ENCODE measurements at places on chromosomes 3 and 15.

- no peak for DNase-seq
These were observed 64.5 kb downstream of the FEM1B start for GRCh38 chr15:68341760-68342725.

DNA sequence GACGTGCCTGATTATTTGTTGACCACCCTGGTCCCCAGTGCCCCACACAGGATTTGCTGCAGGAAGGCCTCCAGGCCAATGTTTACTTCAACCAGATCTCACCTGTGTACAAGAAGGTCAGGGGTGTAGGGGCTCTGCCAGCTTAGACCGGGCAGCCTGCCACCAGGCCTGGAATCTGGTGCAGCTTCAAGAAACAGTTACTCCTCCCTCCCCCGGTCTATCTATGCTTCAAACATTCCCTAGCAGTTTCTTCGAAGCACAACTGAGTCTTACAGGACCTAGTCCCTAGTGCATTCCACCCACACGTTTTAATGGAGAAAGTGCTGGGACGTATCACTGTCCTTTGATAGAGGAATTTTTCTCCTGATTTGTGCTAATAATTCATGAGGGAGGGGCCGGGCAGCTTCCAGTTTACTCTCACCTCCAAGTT, 8.0 kb downstream of the SH3BP5 start:
- no peak for DNase-seq

DNA sequence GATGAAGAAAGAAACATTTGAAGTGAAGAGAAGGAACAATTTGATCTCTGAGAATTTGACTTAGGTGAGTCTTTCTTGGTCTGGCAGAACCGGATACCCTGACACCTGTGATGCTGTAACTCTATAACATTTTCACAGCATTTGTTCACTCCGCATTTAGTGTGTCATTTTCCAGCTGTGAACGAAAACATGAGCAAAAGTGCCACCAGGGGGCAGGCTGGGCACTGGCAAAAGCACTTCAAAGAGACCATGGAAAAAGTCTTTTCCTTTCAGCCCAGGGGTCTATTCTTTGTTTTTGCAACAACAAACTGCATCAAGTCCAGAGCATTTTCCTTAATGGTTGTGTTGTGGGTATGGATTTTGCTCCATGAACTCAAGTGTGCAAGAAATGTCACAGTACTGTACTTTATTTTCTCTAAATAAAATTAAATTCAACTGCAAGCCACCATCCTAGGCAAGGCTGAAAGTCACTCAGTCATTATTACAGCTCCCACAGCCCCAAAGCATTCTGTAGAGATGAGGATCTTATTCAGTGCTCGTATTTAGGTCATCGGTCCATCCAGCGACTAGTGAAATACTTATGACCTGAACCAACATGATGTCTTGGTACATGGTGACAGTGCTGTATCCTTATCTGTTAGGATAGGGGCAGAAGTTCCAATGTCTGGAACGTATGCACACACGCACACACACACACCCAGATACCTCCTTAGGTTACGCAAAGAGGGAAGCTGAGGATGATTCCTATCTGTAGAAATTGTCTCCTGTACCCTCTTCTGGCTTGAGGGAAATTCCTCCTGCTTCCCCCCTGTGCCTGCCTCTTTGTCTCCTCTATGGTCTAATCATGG, 125.5 kb downstream of the GADL1 start:
- peak; percentile 25 for DNase-seq

- DNase-seq, result no peak
These were observed 59.7 kb upstream of the MINAR1 start for GRCh38 chr15:79372428-79372827.

GRCh38 chr3:133896002-133896761, 500 bp upstream of the RAB6B start:
- DNase-seq, result no peak

DNA sequence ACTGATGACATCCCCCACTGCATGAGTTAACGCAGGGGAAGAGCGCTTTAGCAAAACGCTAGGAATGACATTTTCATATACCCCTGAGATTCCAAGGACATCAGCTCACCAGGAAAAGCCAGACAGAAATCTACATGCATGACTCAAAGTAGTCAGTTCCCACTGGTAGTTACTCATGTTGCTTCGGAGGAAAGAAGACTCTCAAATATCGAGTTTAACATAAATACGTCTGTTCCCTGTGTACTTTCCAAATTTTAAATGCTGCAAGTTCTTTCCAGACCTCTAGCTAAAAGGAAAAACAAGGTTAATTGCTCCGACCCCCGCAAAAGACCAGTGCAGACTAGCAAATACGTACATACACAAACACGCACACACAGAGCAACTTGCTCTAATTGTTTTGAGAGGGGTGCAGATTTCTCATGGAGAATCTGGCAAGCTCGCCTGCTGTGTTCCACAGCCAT, 115.4 kb upstream of the PRICKLE2 start:
- DNase-seq, result no peak

- no peak for DNase-seq
These were observed 69.9 kb downstream of the COL8A1 start for GRCh38 chr3:99708207-99708745.

- no peak for DNase-seq
These were observed 31.1 kb downstream of the TMEM212 start for GRCh38 chr3:171874251-171874681.

DNA sequence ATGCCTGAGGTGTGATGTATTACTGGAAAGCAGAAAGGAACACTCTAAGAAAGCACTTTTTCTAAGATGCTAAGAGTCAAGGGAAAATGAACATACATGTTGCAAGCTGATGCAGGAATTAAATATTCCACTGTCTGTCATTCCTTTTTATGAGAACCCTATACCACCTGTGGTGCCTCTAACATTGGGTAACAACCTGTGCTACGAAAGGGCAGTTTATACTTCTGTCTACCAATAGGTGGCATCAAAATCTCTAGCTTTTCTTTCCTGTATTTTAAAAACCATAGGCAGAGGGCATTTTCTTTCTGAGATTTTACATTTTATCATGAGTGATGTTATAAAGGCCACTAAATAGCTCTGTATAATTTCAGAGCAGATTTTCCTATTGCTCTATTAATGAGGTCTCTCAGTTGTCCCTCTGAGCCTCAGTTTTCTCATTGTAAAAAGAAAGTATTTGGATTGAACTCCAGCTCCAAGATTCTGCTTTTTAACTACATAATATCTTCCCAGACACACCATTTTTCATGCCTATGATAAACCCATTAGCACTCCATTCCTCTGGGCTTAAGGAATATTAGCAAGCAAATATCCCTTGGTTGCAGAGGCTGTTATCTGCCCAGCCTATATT, 3.5 kb upstream of the CPNE4 start:
- DNase-seq, result no peak

DNA sequence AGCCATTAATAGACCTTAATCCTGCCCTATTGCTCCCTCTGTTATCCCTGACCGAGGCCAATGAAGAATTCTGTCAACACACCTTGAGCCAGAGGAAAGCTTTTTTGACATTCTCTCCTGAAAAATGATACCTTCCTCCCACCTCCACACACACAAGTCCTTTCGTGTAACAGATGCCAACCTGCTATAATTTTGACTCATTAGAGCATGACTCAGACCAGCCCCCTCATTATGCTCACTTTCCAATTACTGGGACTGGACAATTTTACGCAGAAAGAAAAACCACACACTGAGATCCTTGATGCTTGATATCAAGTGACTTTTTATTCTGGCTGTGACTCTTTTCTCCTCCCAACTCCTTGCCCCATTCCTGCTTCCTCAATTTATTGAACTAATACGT, 50.9 kb downstream of the LSAMP start:
- no peak for DNase-seq

GRCh38 chr15:92915766-92916435, 15.8 kb downstream of the CHD2 start:
- DNase-seq, result no peak

DNA sequence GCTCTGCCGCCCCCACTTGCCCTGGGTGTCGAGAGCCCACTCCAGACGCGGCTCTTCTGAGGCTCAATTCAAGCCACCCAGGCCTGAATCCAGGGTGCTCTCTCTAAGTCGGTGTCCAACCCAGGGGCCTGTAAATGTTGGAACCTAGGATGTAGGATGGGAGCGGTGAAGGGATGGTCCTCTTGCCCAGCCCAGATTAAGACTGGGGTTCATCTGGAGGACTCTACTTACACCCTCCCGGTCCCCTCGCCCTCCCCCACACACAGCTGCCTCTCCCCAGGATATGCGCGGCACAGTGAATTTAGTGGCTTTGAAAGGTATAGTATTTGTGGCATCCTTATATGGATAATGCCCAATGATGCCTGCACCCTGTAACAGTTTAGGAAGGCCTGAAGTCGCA, 822 bp upstream of the FBN1 start:
- DNase-seq, result no peak

DNA sequence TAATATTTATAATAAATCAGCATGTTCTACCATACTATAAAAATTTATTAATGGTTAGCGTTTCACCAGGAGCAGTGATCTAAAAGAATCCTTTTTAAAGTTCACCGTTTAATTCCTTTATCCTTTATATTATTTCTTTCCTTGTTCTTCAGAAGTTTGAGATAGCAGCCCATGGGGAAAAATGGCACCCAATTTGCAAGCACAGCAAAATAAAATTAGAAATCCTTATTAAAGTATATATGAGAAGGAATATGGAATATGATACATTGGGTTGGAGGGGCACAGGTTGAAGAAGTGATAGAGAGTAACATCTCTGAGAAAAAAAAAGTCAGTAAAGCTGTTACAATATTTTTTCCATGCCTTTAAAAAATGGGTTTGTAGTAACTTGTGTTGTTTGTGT, 892.0 kb downstream of the NAALADL2 start:
- no peak for DNase-seq

- no peak for DNase-seq
These were observed 11.6 kb downstream of the NEK11 start for GRCh38 chr3:131038326-131038725.
